CD4-positive, alpha-beta T cell (primary cell): ENCODE measurements at places on chromosomes 4 and X. TPM values are rescaled to one million over a fixed set of nuclear protein-coding genes. Genes with fewer than 3 reads are reported as not detected.

The L1CAM gene
- 0.89 TPM for total RNA-seq

The LUZP4 gene
- total RNA-seq: not detected

The GAGE12F gene
- not detected for total RNA-seq

The NIPAL1 gene
- 0.85 TPM for total RNA-seq

The PDS5A gene
- total RNA-seq: 80.0 TPM

The TCEAL6 gene
- total RNA-seq: not detected

The SLC4A4 gene
- 0.08 TPM for total RNA-seq

The RNF212 gene
- 8.3 TPM for total RNA-seq

DNA sequence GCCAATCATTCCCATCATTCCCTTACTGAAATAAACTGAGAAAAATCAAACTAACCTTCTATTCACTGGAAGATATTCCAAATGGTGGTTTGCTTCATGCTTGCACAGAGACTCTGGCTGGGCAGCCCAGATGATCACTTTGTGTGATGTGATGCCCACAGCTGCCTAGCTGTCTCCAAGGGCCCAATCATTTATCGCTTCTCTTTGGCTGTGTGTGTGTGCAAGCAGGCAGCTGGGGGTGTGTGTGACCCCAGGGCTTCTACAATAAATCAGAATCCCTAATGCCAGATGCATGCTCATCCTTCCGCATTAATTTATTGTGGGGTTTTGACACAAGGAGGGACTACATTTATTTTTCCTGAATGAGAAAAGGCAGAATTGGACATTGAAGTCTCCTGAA, 140.1 kb upstream of the NDP start:
- no peak for DNase-seq
- H3K36me3 ChIP-seq: no peaks in the 10 kb centered on the region
- no peak overlapping the region for H3K27ac ChIP-seq
- peaks cover 4% of the 10 kb centered on the region for H3K27me3 ChIP-seq

GRCh38 chr4:163331629-163332376, 593 bp downstream of the NPY1R start:
- no peaks in the 10 kb centered on the region for H3K36me3 ChIP-seq
- no peak overlapping the region for H3K4me3 ChIP-seq
- no peak overlapping the region for H3K27ac ChIP-seq
- DNase-seq: no peak
- H3K4me1 ChIP-seq: peaks cover 12% of the 10 kb centered on the region
- peaks cover 39% of the 10 kb centered on the region for H3K27me3 ChIP-seq

GRCh38 chr4:171629182-171629581, 184.0 kb upstream of the GALNTL6 start:
- H3K4me3 ChIP-seq: no peak overlapping the region
- no peaks in the 10 kb centered on the region for H3K27me3 ChIP-seq
- no peak overlapping the region for H3K27ac ChIP-seq
- H3K36me3 ChIP-seq: no peaks in the 10 kb centered on the region
- H3K4me1 ChIP-seq: no peaks in the 10 kb centered on the region

DNA sequence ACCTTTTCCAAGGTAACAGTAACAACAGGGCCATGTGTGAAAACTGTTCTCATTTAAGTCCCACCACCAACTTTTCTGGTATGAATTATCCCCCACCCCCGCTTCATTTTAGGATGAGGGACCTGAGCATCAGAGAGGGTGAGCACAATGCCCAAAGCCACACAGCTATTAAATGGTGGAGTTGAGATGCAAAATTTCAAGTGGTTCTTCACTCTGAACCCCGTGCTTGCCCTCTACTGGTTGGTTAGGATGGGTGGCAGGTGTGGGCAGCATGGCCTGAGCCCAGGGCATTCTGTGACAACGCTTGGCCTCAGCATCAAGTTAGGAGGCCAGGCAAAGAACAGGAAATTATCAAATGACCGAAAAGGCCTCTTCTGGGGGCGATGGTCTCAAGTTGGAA, 33.5 kb downstream of the MED28 start:
- no peaks in the 10 kb centered on the region for H3K36me3 ChIP-seq
- no peak for DNase-seq
- H3K4me3 ChIP-seq: no peak overlapping the region
- no peak overlapping the region for H3K27ac ChIP-seq

- H3K4me3 ChIP-seq: no peak overlapping the region
- H3K36me3 ChIP-seq: no peaks in the 10 kb centered on the region
- peak; percentile 82 for DNase-seq
- no peaks in the 10 kb centered on the region for H3K27me3 ChIP-seq
Measured at GRCh38 chr4:36385951-36386571, 104.6 kb downstream of the DTHD1 start.

DNA sequence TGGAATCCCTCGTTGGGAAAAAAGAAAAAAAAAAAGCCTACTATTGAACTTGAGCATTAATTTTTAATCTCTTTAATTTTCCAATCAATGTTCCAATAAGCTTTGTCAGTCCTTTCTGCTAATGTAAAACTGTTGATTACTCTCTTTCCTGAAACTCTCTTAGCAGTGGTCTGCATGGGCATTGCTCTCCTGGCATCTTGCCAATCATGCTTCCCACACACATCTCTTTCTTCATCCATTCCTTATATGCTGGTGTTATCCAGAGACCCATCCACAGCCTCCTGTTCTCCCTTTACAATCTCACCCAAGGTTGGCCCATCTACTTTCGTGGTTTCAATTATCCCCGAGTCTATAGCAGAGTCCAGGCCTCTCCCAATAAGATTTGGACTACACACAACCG, 31.8 kb upstream of the KCNE5 start:
- no peaks in the 10 kb centered on the region for H3K4me1 ChIP-seq
- H3K36me3 ChIP-seq: peaks cover 30% of the 10 kb centered on the region
- no peak overlapping the region for H3K27ac ChIP-seq
- no peak for DNase-seq

DNA sequence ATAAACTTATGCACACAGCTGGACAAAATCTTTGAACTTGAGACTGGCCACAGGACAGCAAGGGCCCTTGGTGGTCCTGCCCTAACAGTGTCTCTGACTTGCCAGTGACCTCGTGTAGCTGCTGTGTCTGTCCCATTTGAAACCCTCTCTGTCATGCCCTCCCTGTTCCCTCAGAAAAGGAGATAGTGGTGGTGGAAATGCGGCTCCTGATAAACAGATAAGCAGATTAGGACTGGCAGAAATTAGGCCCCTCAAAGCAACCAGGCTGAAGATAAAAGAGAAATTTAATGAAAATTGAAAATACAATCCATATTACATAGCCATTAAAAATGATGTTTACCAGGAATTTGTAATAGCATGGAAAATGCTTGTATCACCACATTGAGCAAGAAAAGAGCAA, 136.6 kb upstream of the ATP6AP2 start:
- H3K4me3 ChIP-seq: no peak overlapping the region
- H3K27ac ChIP-seq: no peak overlapping the region
- no peaks in the 10 kb centered on the region for H3K36me3 ChIP-seq
- no peaks in the 10 kb centered on the region for H3K4me1 ChIP-seq
- DNase-seq: no peak
- no peaks in the 10 kb centered on the region for H3K27me3 ChIP-seq

DNA sequence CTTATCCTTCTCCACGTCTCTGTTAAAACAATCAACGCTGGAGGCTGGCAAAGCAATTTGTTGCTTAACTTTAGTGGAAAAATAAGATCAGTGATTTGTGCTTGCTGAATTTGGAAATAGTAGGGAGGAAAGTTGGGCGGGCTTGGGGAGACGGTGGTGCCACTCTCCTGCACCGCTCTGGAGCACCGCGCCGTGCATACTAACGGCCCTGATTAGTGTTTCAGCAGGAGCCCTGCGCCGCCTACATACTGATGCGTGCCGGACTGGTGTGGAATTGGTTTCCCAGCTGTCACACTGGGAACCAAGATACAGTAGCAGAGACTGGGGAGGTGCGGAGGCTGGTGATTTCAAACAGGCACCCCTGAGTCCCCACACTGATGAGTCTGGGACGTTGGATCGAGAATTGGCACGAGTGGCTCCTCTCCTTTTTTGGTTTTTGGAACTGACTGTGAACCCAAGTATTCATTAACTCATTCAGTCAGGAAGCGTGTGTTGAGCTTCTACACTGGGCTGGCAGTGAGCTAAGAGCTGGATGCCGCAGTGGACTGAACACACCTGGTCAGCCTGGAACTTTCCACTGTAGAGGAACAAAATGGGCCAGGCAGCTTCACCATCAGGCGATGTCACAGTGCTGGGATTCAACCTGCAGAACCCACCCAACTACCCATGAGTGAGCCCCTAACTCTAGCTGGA, 29.0 kb upstream of the PSAPL1 start:
- no peak for DNase-seq
- no peaks in the 10 kb centered on the region for H3K36me3 ChIP-seq
- no peaks in the 10 kb centered on the region for H3K4me1 ChIP-seq
- H3K27ac ChIP-seq: no peak overlapping the region
- H3K27me3 ChIP-seq: no peaks in the 10 kb centered on the region

- H3K4me3 ChIP-seq: no peak overlapping the region
- DNase-seq: no peak
- H3K27me3 ChIP-seq: no peaks in the 10 kb centered on the region
- no peaks in the 10 kb centered on the region for H3K4me1 ChIP-seq
- no peak overlapping the region for H3K27ac ChIP-seq
Measured at GRCh38 chr4:81142744-81143143, 72.3 kb downstream of the PRKG2 start.

GRCh38 chr4:53490161-53490956, 100.9 kb downstream of the LNX1 start:
- H3K27me3 ChIP-seq: no peaks in the 10 kb centered on the region
- no peak for DNase-seq
- H3K4me3 ChIP-seq: no peak overlapping the region
- H3K4me1 ChIP-seq: no peaks in the 10 kb centered on the region

DNA sequence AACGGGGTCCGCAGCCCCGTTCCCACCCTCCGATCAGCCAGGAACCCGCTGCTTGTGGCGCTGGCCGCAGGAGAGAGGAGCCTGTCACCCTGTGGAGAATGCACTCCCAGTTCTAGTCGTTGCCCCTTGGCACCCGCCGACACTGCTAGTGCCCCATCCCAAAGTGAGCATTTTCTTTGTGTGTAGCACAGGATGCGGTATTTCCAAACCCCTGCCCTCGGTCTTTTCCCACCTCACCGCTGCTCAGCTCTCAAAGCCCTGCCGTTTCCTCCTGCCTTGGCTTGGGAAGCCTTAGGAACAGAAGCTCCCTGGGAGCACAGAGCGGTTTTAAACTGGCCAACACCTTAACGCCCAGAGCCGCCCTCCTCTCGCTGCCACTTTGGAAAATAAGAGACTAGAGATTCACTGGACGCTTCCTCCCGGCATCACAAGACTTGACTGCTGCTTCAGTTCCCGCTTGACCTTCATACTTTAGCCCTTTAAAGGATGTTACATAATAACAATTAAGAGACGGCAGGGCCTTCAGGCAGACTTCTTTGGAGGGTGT, 772 bp downstream of the CYP4V2 start:
- peaks cover 24% of the 10 kb centered on the region for H3K4me1 ChIP-seq
- peak overlapping the region; percentile 67 for H3K27ac ChIP-seq
- DNase-seq: no peak
- peak overlapping the region; percentile 86 for H3K4me3 ChIP-seq
- peaks cover 6% of the 10 kb centered on the region for H3K36me3 ChIP-seq
- H3K27me3 ChIP-seq: no peaks in the 10 kb centered on the region

DNA sequence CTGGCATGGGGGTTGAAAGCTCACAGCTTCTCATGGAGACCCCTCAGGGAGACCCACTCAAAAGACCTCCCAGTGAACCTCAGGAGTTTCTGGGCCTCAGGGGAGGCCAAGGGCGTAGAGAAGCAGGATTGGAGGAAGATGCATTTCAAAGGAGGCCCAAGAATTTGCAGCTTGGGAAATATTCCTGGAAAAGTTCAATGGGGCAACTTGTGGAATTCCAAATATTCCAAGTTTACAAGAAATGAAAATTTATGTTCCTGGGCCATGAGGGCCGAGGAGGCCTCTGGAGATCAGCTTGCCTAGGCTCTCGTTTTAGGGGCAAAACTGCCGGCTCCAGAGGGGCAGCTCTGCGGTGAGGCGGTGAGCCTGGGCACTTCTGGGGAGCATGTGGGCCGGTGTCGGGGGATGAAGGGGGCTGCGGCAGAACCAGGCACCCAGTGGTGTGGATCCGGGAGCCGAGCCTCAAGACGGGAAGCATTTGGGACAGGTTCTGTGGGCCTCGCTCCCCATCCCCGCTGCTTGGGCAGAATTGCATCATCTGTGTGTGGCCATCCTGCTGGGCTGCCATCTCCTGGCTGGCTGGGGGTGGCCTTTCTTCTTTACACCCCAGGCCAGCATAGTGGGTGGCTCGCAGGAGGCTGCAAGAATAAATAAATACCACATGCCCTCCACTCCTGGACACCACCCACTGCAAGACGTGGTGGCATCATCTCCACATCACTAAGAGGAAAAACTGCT, 54.6 kb upstream of the GPR78 start:
- H3K36me3 ChIP-seq: no peaks in the 10 kb centered on the region
- no peaks in the 10 kb centered on the region for H3K27me3 ChIP-seq
- H3K4me3 ChIP-seq: no peak overlapping the region
- H3K27ac ChIP-seq: no peak overlapping the region
- no peaks in the 10 kb centered on the region for H3K4me1 ChIP-seq

- no peak overlapping the region for H3K27ac ChIP-seq
- H3K4me3 ChIP-seq: no peak overlapping the region
- DNase-seq: no peak
- H3K4me1 ChIP-seq: no peaks in the 10 kb centered on the region
- H3K27me3 ChIP-seq: no peaks in the 10 kb centered on the region
Measured at GRCh38 chr4:94582517-94582916, 130.8 kb downstream of the PDLIM5 start.

- no peaks in the 10 kb centered on the region for H3K36me3 ChIP-seq
- H3K27ac ChIP-seq: no peak overlapping the region
- no peaks in the 10 kb centered on the region for H3K27me3 ChIP-seq
- H3K4me1 ChIP-seq: no peaks in the 10 kb centered on the region
Measured at GRCh38 chr4:163382178-163382869, 38.6 kb downstream of the NPY5R start.

DNA sequence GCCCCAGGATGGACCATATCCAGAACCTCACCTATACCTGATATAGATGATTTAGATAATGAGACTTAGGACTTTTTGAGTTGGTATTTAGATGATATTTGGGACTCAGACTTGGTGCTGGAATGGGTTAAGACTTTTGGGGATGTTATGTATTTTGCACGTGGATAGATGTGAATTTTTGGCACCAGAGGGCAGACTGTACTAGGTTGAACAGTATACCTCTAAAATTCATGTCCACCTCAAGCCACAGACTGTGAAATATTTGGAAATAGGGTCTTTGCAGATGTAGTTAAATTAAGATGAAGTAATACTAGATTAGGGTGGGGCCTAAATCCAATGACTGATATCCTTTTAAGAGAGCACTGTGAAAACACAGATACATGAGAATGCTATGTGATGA, 15.6 kb downstream of the RBM41 start:
- H3K27me3 ChIP-seq: no peaks in the 10 kb centered on the region
- no peak overlapping the region for H3K4me3 ChIP-seq
- H3K27ac ChIP-seq: no peak overlapping the region
- H3K4me1 ChIP-seq: no peaks in the 10 kb centered on the region
- no peak for DNase-seq
